ENCODE measurements at places on chromosomes 6 and 20. TPM values are rescaled to one million over a fixed set of nuclear protein-coding genes. Genes with fewer than 3 reads are reported as not detected.
A peak's percentile ranks its signal among the peaks of the same experiment; 100 is the strongest.

The TJAP1 gene
- 24.4 TPM for total RNA-seq

The COL9A3 gene
- 0.98 TPM for total RNA-seq

The CCN6 gene
- total RNA-seq, result not detected

DNA sequence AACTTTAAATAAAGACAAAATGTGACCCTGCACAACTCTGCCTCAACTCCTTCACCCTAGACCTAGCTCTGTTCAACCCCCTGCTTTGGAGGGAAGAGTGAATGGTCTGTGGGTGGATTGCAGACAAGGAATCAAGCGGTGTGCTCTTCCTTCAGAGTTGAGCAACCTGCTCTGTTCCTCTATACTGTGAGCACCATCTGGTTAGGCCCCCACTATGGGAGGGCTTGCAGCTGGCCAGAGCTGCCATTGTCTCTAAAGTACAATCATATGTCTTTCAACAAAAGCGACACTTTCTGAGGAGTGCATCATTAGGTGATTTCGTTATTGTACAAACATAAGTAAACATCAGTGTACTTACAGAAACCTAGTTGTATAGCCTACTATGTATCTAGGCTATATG is 406.1 kb upstream of the MARCKS start:
- DNase-seq, result no peak

GRCh38 chr6:160795721-160796120 is 93.7 kb downstream of the PLG start:
- DNase-seq, result no peak

- no peak for DNase-seq
Observed at GRCh38 chr6:156175971-156176421, 601.2 kb upstream of the ARID1B start.

DNA sequence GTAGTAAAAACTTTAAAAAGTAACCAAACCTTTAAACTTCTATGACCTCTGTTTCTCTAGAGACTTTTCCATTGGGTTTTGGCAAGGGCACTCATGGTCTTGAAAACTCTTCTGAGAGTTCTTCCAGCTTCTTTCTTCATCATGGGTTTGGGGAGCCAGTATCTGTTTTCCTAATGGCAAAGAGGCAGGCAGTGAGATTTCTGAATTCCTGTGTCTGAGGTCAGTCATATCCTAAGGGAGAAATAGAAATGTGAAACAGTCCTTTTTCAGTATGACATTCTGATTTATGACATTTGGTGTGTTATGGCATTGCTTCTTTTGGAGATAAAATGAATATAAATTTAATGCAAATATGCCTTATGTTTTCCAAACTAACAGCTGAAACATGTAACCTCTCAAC is 518.5 kb upstream of the MARCKS start:
- peak; percentile 36 for DNase-seq

GRCh38 chr20:46940616-46941015 is 46.0 kb downstream of the EYA2 start:
- no peak for DNase-seq

GRCh38 chr6:17865243-17865642 is 122.2 kb downstream of the KIF13A start:
- no peak for DNase-seq
